A673 (cell line): ENCODE measurements at places on chromosomes 13 and 19.

GRCh38 chr13:72728290-72728605, 525 bp downstream of the BORA start:
- DNase-seq: no peak

GRCh38 chr19:33260628-33261418, 35.2 kb upstream of the SLC7A10 start:
- no peak for DNase-seq

GRCh38 chr19:45087531-45087930, 5.4 kb upstream of the PPP1R37 start:
- no peak for DNase-seq

GRCh38 chr19:35545855-35546381, 492 bp downstream of the TMEM147 start:
- DNase-seq: peak; percentile 47

- no peak for DNase-seq
Observed at GRCh38 chr19:35414442-35414841, 33.6 kb upstream of the FFAR2 start.

DNA sequence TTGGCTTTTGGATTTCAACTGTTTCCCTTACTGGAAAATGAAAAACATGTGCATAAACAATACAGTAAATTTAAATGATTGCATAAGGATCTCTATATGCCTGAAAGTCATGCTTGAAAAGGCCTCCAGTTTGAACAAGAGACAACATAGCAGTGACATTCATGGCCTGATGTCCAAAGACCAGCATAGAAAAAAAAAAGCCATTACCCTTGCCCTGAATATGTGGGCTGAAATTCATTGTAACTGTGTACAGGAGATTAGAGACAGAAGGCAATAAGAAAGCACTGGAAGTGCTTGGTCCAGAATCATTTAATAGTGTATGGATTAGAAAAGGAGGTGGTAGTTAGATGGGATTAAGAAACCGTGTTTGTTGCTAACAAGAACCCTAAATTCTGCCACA, 15.4 kb downstream of the MIR17HG start:
- DNase-seq: no peak

GRCh38 chr19:16116067-16116466, 4.4 kb downstream of the RAB8A start:
- no peak for DNase-seq

- DNase-seq: no peak
Observed at GRCh38 chr19:46972311-46972710, 47.3 kb upstream of the NPAS1 start.

- no peak for DNase-seq
Observed at GRCh38 chr19:686589-687297, 8.5 kb downstream of the PRSS57 start.

DNA sequence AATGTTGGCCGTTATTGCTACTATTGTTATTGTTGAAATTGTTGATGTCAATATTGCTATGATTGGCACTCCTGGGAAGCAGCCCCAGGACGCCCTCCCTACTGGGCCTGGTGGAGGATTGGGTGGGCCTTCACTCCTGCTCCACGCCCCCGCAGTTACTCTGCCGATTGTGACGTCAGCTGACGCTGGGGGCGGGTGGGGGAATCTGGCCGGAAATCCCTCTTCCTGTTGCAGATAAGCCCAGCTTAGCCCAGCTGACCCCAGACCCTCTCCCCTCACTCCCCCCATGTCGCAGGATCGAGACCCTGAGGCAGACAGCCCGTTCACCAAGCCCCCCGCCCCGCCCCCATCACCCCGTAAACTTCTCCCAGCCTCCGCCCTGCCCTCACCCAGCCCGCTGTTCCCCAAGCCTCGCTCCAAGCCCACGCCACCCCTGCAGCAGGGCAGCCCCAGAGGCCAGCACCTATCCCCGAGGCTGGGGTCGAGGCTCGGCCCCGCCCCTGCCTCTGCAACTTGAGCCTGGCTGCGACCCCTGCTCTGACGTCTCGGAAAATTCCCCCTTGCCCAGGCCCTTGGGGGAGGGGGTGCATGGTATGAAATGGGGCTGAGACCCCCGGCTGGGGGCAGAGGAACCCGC, at the start of gene ETV2:
ETV2 (plus strand) TSS at position 231 of the 637 bp plus-strand sequence. CDS start 716 bp downstream, outside the sequence.
- DNase-seq: peak; percentile 62

DNA sequence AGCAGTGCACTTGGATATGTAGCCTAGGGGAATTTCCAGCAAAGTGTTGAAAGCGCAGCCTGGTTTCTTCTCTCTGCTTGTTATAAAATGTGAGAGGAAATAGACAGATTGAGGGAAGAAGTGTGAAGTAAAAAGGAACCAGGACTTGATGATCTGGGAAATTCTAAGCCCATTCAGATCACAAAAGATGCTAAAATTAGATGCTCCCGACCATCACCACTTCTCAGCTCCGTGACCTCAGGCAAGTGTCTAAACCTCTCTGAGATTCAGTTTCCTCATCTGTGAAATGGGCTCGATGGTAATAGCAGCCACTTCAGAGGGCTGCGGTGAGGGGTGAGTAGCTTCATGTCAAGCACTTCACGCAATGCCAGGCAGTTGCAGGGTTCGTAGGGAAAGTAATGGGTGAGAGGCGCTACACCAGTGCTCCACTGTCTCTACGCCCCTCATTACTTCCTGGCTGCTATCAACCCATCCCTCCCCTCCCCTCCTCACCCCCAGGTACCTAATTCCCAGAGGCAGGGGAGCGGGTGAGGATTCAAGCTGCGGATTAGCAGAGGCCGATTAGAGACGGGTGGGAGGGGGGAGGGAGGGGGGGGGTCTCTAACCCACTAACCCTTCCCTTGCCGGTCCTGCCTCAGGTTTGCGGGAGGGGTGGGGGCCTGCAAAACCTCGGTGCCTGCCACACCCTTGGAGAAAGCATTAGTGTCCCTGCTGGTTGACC, 9.0 kb upstream of the NFIC start:
- DNase-seq: no peak

- no peak for DNase-seq
Observed at GRCh38 chr13:37960427-37960826, 90.9 kb upstream of the TRPC4 start.

GRCh38 chr13:24854311-24854710, 90.3 kb downstream of the RNF17 start:
- no peak for DNase-seq

DNA sequence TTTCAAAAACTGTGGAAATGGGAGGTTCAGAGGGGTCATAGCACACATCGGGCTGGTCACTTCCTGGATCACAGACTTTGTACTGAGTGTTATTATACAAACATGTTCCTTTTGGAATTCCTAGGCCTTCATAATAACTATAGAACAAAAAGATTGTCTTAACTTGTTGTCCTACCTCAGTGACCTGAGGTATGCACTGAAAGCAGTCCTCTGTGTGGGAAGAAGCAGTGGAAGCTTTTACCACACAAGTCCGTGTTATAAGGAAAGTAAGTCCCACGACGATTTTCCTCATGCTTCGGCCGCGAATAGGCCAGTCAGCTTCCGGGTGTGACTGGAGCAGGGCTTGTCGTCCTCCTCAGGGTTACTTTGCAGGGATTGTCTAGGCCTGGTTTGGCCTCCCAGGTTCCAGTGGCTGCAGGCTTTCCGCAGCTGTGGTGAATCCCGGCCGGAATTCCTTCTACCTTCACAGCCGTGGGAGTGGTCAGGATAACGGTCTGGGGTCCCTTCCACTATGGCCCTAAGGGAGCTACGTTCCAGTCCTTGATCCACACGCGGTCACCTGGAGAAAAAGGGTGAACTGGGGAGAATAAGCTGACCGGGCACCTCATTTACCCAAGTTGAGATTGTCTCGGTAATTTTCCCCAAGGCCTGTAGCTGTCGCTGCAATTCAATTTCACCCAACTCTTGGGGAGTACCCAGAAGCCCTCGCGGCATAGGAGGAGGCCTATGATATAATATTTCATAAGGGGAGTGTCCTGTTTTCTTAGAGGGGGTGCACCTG, 16.0 kb downstream of the NAPSA start:
- DNase-seq: no peak

DNA sequence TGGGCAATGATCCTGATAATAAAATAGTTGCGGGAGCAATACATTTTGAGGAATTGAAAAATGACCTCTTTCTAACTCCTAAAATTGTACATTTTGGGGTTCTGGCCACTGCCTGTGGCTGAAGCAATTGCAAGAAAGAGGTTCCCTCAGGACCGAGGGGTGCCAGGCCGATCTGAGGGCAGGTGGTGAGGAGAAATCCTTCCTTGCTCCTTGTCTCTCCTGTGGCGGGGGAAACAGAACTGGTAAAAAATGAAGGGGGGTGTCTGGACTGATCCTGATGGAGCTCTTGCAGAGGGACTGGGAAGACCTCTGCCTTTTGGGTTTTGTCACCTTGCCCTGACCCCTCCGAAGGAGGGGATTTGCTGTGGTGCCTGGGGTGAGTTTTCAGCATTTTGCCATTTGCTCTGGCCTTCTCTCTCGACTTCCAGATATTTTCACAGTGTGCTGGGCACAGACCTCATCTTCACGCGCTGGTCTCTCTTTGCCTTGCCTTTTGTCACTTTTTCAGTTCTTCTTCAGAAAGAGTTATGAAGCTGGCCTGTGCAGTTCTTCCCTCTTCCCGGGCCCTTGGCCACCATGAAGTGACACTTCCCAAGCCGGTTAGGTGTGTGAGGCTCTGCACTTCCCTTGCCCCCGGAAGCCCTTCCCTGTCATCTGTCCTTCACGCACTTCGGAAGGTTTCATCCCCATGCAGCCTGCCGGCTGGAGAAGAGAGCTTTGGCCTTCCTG, 22.2 kb downstream of the NFIX start:
- no peak for DNase-seq

DNA sequence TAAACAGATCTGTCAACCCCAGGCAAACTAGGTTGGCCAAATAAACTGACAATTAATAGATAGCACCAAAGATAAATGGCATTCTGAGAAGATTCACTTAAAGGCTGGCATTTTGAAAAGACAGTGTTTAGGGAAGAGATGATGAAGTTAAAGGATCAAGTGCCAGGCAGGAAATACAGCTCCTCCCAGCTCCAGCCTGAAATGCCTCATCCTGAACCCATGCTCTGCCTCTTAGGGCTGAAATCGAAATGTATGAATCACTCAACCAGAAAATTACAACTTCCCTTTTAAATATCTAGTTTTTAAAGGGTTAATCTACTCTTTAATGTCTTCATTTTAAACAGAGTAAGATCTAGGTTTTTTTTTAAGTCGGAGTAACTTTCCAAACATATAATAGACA, 171.2 kb upstream of the UBL3 start:
- peak; percentile 37 for DNase-seq

DNA sequence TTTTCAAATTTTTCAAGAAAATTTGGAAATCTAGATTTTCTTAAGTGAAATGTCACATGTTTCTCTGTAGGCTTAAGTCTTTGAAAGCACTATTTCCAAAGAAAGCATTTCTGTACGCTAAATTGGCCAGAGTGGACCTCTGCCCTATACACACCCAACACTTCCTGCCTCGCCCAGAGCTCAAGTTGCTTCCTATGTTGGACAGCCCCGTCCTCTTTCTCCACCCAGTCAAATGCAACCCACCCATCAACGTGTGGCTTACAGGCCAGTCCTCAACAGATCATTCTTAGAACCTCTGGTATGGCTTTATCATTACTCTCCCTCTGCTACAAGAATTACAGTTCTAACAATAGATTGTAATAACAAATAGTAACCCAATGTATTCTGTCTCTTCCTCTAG, 24.2 kb downstream of the KLF12 start:
- DNase-seq: no peak

DNA sequence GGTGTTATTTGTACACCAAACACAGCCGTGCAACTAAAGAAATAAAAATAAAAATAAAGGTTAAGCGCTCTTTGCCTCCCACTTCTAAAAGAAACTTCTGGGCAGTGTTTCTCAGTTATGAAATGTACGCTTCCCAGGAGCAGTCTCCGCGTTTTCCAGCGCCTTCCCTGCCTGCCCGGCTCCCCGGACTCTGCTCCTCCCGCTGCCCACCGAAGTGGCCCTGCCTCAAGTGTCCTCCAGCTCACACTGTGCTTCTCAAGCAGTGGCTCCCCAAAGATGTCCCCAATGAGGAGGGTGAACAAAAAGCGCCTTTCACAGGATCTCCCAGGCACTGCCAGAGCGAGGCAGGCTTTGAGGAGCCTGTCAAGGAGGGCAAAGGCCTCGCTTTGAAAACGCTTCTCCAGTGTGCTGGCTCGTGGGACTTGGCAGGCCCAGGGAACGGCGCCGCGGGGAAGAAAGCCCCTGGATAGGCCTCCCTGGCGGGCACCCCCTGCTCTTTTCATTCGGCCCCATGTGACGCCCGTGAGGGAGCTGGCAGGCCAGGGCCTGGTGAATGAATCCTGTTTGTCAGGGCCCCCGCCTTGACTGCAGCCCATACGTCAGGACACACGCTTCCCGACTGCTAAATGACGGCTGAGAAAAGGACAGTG, 187.1 kb downstream of the FOXO1 start:
- no peak for DNase-seq

DNA sequence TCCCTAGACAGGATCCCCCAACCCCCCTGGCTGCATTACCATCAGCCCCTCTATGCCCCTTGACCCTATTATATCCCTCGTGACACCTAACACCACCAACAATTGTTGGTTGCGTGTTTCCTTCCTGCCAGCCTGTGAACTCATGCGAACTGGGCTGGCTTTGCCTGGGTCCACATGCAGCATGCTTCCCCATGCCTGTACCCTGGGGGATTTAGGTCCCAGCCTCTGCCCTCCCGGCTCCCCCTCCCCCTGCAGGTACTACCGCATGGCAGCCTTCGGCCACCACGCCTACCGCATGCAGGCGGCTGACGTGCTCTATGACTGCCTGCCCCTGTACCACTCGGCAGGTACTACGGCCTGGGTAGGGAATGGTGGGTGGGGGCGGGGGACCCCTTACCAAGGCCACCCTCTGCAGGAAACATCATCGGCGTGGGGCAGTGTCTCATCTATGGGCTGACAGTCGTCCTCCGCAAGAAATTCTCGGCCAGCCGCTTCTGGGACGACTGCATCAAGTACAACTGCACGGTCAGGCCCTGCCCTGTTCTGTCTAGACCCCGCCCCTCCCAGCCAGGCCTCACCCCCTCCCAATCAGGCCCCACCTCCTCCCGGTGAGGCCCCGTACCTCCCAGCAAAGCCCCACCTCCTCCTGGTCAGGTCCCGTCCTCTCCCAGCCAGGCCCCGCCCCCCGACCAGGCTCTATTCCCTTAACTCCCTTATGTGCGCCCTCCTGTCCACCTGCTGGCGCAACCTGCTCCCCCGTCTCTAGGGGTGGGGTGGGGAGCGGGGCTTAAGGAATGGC, 18.5 kb downstream of the SLC27A1 start:
- DNase-seq: peak; percentile 73
